ENCODE measurements at places on chromosomes 16 and 17.

- DNase-seq = no peak
Observed at GRCh38 chr16:74321356-74321755, 24.7 kb downstream of the PSMD7 start.

GRCh38 chr16:50610331-50611262, 62.4 kb downstream of the NKD1 start:
- no peak for DNase-seq

- no peak for DNase-seq
Observed at GRCh38 chr17:62307196-62307595, 73.2 kb upstream of the EFCAB3 start.

GRCh38 chr17:77670173-77670572, 288.3 kb upstream of the TNRC6C start:
- DNase-seq = no peak

DNA sequence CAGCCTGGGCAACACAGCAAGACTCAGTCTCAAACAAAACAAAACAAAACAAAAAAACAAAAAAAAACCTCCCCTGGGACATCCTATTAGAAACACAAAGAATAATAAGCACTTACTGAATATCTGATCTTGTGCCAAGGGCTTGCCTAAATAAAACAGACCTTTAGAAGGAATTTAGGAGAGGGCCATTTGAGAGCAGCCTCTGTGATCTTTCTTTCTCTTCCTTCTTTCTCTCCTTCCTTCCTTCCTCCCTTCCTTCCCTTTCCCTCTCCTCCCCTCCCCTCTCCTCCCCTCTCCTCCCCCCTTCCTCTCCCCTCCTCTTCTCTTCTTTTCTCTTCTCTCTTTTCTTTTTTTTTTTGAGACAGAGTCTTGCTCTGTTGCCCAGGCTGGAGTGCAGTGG, 12.3 kb downstream of the ITGAL start:
- no peak for DNase-seq

DNA sequence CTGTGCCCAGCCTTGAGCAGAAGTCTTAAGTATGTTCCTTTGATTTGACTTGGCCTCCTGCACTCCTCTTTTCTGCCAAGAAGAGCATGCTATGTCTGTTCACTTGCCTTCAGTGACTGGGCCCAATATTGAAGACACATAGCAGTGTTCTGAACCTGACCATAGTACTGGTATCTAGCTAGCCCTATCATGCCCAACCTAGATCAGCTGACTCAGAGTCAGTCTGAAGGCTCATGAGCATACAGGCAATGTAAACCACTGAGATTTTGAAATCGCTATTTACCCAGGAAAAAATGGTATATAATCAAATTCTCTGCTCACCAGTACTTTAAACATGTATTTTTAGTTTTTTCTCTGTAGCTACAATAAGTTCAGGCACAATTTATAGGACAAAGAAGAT, 129.4 kb downstream of the TANC2 start:
- no peak for DNase-seq

- DNase-seq = no peak
Observed at GRCh38 chr16:80463326-80463725, 77.5 kb upstream of the DYNLRB2 start.

GRCh38 chr16:24773771-24774427, 44.4 kb downstream of the TNRC6A start:
- DNase-seq = no peak

GRCh38 chr17:6303664-6304063, 131.3 kb downstream of the AIPL1 start:
- DNase-seq = no peak

GRCh38 chr16:55051571-55052347, 121.1 kb downstream of the IRX5 start:
- DNase-seq = no peak

DNA sequence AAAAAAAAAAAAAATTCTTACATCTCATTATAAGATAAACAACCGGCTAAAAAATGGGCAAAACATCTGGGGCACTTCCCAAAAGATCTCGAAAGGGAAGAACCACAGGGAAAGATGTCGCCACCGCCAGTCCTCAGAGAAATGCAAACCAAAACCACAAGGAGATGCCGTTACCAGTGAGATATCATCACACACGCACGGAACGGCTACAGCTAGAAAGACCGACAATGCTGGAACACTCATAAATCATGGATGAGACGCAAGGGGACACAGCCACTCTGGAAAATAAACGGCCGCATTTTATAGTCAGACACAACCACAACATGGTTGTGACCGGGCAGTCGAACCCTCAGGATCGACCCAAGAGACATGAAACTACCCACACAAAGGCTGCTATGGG, 24.5 kb downstream of the WDR45B start:
- DNase-seq = no peak

DNA sequence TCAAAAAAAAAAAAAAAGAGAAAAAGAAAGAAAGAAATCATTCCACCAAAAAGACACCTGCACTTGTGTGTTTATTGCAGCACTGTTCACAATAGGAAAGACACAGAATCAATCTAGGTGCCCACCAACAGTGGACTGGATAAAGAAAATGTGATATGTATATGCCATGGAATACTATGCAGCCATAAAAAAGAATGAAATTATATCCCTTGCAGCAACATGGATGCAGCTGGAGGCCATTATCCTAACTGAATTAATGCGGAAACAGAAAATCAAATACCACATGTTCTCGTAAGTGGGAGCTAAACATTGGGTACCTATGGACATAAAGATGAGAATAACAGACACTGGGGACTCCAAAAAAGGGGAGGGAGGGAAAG, 5.7 kb upstream of the C16orf92 start:
- no peak for DNase-seq

DNA sequence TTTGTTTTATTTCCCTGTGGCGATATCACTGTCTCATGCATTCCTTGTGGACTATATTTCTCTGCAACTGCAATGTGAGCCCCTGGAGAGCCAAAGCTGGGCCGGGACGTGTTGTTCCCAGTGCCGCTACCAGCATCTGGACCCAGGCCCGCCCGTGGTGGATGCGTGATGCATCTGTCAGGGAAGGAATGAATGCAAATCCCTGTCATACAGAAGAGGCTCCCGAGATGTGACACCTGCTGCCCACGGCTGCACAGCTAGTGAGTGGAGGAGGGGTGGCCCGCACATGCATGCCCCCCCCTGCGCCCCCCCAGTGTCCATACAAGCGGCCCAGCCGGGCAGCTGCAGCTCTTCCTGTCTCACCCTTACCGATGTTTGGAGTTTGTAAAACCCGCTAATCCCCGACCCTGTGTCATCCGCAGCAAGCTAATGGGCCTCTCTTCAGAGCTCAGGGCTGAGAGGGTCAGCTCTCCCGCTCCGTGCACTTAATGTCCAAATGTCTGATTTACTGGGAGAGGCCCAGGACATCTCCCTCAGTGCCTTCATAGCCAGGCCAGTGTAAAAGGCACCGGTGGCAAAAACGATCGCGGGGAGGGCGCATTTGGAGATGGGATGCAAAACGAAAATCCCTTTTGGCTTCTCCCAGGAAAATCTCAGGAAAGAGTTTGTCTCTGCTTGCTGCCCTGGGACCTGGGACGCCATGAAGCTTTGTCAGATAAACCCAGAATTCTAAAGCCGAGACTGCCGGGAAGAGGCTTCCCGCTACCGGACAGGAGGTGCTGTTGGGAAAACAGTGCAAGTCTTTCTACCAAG, 91.8 kb downstream of the FOXL1 start:
- no peak for DNase-seq

DNA sequence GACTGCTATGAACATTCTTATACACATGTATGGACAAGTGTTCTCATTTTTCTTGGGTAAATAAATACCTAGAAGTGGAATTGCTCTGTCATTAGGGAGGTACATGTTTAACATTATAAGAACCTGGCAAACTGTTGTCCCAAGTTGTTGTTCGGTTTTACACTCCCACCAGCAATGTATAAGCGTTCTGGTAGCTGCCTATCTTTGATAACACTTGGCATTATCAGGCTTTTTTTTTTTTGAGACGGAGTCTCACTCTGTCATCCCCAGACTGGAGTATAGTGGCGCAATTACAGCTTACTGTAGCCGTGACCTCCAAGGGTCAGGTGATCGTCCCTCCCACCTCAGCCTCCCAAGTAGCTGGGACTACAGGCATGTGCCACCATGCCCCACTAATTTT, 16.3 kb downstream of the ATAD5 start:
- no peak for DNase-seq

DNA sequence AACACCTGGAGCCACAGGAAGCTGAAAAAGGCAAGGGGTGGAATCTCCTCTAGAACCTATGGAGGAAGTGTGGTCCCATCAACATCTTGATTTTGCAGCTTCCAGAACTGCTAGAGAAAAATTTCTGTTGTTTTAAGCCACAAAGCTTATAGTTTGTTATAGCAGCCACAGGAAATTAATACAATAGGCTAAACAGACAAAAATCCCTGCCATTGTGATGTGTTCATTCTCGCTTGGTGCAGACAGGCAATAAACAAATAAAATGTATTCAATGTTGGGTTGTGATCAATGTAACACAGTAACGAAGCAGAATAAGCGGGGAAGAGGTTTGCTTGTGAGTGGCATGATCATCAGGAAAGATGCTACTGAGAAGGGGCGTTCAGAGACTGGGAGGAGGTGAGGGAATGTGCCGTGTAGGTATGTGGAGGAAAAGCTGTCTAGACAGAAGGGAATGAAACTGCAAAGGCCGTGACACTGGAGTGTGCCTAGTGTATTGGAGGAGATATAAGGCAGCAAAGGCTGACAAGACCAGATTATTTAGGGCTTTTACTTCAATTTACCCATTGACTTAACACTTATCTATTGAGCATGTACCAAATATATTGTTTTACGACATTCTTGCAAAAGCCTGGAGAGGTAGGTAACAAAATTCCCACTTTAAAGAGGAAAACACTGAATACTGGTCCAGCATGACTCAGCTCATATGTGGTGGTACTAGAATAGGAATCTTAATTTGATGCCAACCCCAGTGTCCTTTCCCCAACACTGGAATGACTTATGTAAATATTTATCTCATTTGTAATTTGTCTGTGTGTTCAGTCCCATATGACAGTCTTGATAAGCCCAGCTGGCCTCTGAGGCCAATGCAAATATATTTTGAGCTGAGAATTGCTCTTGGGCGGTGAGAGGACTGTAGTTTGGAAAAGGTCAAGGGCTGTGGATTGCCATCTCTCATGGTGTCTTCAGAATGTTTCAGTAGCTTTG, 375.9 kb downstream of the CDH13 start:
- peak; percentile 30 for DNase-seq

DNA sequence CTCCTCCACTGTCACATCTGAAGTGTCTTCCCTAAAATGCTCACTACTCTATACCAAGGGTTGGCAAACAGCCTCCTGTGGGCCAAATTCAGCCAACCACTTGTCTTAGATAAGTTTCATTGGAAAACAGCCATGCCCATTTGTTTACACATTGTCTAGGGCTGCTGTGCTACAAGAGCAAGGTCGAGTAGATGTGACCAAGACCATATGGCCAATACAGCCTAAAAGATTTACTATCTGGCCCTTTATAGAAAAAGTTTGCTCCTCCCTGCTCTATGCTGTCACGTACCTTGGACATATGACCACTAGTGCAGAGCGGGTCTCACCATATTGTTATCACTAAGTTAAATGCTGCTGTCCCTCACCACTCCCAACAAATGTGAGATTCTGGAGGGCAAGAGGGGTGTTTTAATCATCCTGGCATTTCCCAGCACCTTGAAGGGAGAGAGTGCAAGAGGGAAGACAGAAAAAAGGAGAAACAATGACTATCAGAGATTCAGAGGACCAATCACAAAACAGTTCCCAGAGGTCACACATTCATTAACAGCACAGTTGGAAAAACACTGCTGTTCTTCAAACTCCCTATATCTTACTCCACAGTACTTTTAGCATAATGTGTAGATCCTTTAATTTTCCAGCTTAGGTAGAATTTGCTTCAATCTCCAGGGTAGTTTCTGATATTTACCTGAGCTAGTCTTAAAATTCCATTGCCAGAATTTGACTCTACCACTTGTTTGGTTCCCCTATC, 13.2 kb downstream of the LSM12 start:
- no peak for DNase-seq

DNA sequence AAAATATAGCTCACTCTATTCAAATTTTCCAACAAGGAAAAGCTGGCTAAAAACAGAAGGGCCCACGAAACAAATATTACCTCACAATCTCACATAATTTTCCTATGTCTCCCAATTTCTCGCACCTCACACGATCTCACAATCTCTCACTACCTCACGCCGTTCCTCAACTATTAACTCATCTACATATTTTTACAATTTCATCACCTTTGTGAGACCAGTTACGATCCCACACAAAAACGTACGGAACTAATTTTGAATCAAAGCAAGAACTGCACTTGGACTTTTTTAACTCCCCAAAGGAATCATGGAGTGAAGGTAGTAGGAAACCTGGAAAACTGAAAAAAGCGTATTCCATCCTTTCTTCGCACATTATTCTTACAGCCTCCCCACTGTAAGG, 1.1 kb downstream of the CBX1 start:
- DNase-seq = no peak

DNA sequence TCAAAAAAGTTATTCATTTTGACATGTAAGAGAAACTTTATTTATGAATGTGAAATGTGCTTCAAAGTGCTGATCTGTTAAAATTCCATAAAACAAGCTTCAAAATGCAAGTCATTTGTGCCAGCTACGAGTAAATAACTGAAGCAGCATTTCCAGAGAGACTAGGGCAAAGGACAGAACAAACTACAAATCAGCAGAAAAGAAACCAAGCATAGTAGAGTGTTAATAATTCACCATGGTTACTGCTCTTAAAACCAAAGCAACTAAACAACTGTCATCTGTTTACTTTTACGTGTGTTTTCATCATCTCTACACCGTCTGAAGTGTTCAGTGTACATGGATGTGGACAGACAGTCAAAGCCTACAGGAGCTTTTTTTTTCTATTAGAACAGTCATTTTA, 1.6 kb upstream of the ASPA start:
- DNase-seq = no peak

DNA sequence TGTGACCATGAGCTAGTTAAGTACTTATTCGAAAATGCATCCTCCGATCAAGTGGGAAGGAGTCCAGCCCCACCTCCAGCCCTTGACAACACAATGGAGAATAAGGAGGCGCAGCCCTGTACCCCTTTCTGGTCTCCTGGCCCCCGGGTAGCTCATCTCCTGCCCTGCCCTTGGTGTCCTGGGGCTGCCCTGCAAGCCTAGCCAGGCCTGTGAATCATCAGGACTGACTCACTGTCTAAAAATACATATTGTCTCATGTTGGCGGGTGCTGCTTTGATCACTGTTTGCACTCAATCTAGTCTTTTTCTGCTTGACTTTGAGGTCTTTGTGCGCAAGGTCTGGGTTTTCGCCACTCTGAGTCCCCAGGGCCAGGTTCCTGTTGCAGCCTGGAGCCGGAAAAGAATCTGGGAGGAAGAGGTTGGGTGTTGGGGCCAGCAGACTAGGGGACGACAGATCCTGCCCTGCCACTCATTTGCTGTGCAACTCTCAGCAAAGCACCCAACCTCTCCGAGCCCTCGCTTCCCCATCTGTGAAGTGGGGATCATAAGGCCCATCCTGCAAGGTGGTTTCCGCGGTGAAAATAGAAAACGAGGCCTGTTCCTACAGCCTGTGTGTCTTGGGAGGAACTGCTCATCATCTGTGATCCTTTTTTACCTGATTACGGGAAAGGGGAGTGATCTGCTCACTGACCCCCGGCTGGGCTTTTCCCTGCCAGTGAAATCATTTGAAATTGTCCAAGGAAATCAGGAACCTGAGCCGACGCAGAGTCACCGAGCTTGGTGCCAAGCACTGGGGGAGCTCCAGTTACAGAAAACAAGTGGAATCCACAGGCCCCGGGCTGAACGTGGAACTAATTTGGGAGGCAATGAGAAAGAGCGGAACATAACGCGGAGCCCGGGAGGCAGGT, 230.4 kb downstream of the PARN start:
- DNase-seq = no peak

GRCh38 chr16:53991754-53992378, 287.9 kb downstream of the FTO start:
- no peak for DNase-seq

- peak; percentile 73 for DNase-seq
Observed at GRCh38 chr17:42677921-42678781, 1.4 kb upstream of the PLEKHH3 start.
